ENCODE measurements at places on chromosomes 3 and 15. TPM values are rescaled to one million over a fixed set of nuclear protein-coding genes. Genes with fewer than 3 reads are reported as not detected.

DNA sequence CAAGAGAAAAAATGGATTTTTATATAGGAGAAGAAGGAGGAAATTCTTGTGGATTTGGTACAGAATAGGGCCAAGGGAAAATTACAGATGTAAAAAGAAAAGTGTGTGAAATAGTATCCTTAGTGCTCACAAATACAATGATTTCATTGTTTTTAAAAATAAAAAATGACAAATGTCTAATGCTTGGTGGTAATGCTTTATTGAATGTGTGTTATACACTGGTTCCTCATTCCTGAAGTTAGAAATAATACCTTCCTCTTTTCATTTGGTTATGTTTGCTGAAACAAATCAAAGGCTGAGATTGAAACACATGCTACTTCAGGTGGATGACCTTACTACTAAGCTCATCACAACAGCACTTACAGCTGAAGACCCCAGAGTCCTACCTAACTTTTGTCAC, 37.7 kb upstream of the CCR2 start:
- DNase-seq: no peak

DNA sequence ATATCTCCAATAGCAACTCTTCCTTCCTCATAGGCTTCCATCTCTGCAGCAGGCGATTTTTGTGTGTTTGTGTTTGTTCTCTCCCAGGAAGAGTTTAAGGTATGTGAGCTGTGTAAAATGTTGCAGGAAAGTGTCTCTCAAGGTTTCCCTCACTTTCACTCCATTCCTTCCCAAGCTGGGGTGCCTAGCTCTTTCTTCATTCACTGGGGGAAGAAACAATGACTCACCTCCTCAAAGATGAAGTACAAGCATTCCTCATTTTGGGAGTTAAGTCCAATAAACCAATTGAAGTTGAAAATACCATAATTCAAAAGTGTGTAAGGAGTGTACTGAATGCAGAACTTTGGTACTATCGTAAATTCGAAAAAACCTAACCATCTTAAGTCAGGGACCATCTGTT, 422.7 kb upstream of the CFAP20DC start:
- no peak for DNase-seq

GRCh38 chr3:49804141-49805041, 1.3 kb downstream of the INKA1 start:
- DNase-seq: no peak

GRCh38 chr3:128623762-128624176, 26.8 kb downstream of the RPN1 start:
- no peak for DNase-seq

Gene CCR8
- total RNA-seq: not detected

Gene GABRA5
- not detected for total RNA-seq

All from OCI-LY7 (cell line).